ENCODE measurements at places on chromosomes 2 and 18.

DNA sequence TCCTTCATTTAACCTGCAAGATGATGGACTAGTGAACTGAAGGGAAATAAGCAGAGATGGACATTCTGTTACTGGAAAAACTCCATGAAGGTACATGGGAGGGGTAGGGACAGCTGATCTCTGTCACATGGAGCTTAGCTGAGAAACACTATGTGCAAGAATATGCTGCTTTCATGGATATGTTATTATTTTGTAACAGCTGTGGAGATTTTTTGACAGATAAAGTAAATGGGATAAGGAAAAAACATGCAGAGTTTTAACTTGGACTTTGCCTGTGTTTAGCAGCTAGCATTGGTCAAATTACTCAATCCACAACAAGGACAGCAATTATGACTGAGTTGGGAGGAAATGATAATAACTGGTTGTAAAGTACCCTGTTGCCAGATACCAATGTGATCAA lies 28.7 kb upstream of the HNRNPA3 start:
- DNase-seq = no peak

DNA sequence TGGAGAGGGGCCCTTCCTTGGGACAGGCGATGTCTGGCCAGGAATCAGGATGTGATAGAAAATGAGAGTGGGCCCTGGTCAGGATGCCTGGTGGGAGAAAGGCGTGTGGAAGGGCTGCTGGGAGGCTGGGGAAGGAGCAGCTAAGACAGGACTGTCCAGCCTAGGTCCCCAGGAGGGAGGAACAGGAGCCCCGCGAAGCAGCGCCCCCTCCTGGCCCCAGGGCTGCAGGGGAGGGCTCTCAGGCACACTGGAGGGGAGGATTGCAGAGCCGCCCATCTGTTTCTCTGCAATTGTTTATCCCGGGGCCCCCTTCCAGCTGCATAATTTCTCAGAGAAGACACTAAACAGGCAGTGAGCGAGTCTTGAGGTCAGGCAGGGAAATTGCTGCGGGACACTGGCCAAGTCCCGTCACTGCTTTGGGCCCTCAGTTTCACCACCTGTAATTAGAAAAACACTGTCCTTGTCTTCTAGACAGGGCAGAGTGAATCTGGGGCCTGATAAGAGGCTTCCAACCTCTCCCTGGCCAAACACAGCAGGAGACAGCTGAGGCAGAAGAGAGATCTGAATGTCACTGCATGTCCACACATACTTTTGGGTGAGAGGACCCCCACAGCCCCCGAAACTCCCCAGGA lies 3.9 kb upstream of the NPPC start:
- peak; percentile 63 for DNase-seq

GRCh38 chr2:27606611-27607010 lies 22.2 kb downstream of the CCDC121 start:
- no peak for DNase-seq

DNA sequence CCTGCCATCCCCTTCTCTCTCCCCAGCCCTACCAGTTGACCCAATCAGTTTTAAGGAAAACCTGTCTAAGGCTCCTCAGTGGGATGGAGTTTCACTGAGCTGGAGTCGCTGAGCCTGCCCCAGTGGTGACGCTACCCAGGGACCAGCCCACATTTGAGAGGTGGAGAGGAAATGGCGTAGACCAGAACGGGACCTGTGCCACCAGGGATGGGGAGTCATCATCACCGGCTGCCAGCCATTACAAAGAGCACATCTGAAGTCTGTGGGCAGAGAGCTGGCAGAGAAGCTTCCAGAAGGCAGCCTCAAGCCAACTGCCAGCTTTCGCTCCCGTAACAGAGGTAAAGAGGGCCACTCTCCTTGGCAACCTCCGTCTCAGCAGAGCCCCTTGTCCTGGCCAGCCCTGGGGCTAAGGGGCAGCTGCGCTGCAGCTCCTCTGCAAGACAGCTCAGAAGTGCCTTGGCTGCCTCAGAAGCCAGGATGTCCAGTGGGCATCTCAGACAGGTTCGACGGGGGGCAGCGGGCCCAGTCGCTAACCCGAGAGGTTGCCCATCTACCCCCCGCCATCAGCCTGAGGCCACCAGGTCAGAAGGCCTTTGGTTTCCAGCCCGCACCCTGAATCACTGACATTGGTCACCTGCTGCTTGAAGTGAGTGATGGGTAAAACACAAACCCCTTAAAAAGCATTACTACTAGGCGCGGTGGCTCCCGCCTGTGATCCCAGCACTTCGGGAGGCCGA lies 15.4 kb downstream of the SDC1 start:
- DNase-seq = no peak

- DNase-seq = no peak
These were observed 9.9 kb downstream of the MAB21L4 start for GRCh38 chr2:240886023-240886565.

DNA sequence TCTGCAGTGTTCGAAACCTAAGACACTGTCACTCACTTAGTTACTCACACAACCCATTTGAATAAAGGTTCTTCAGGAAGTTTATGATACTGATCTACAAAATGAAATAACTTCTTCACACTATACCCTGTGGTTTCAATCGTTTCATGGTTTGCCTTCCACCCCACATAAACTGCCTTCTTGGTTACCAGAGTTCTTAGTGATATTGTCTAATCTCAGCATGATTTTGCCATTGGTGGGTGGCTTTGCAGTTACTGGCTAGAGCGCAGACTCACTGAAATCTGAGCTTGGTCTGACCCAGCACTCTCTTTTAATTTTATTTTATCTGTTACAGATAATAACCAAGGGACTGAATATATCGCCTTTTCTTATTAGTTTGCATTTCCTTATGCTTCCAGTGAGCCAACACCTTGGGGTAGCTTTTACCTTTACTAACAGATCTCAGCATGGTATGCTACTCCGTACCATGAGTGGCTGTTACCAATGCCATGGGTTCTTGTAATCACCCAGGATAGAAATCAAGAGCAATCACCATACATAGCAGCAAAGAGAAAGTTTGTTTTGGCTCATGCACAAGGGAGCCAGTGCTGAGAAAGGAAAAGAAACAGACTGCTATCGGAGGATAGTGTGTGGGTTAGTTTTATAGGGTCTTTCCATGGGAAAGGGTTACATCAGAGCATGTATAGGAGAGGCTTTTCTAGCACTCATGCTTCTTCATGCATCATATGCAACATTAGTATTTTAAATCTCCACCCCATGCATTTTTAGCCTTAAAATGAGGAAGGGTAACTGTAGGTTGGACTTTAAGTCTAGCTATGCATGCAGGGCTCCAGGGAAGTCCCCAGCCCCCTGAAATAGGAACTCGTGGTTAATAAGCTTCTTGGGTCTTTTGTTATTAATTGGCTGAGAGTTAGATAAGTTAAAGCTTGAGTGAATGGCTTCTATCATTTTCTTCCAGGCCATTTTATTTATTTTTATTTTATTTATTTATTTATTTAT lies 33.3 kb downstream of the ANXA4 start:
- no peak for DNase-seq

All from GM12892 (cell line).